PC-3 (cell line): ENCODE measurements at places on chromosomes 2 and 18. TPM values are rescaled to one million over a fixed set of nuclear protein-coding genes. Genes with fewer than 3 reads are reported as not detected.

DNA sequence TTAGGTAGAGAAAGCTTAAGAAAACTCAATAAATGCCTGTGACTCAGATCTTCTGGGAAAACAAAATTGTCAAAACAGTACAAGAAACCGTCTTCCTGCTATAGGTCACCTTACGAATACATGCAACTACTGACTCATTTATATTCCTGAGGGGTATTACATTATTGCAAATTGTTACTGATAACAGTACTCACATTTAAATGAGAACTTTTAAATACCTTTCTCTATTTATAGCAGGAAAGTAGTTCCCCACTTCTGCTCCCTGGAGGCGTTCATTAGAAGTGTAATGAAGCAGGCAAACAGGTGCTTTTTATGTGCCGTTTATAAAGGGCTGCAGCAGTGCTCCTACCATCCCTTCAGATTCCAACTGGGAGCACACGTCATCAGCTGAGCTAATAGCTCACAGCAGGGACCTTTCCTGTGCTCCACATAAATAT, 65.1 kb upstream of the RPRM start:
- DNase-seq, result peak; percentile 70

GRCh38 chr2:119480718-119481142, 43.6 kb downstream of the SCTR start:
- DNase-seq, result no peak

DNA sequence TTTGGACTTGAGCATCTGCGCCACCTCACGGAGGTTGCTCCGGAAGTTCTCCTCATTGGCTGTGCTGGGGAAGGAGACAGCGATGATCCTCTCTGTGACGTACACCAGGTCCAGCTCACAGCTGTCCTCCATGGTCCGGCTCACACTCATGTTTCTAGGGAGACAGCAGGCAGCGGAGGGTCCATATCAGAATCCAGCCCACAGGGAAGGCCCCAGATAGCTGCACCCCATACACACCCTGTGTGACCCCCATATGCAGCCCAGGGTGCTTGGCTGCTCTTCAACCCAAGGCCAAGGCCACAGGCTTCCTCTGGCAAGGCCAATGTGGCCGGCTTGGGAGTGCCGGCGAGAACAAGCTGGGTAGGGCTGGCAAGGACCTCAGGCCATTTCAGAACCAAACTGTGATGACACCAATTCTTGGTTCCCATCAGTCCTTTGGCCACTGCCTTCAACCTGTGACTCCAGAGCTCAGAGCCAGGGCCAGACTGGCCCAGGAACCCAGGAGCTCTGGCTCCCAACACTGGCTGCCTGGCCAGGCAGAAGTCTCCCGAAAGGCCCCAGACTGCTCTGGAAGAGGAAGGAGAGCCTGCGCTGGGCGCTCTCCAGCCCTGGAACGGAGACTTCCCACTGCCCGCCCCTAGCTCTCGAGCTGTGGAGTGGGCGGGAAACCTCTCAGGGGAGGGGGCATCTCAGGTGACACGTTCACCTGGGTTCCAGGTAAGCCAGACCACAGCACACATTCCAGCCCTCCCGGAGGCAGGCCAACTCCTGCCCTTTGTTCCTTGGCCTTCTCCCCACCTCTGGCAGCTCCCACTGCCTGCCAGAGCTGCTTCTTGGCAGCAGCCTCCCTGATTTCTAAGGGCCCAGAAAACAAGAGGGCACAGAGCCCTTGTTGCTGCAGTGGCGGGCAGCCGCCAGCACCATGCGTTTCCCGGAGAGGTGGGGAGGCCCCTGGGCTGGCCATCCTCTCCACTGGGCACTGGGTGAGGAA, 104.7 kb downstream of the TNS1 start:
- no peak for DNase-seq

The SLC35F6 gene
- 33.9 and 43.8 TPM in 2 replicates for total RNA-seq

The ZNF385B gene
- 0.81 and 2.4 TPM in 2 replicates for total RNA-seq

- DNase-seq, result peak; percentile 89
Observed at GRCh38 chr2:156908825-156909224, 348.7 kb upstream of the GALNT5 start.

The FEV gene
- total RNA-seq, result 0.07 TPM in 1 of 2 replicates, not detected in the other

DNA sequence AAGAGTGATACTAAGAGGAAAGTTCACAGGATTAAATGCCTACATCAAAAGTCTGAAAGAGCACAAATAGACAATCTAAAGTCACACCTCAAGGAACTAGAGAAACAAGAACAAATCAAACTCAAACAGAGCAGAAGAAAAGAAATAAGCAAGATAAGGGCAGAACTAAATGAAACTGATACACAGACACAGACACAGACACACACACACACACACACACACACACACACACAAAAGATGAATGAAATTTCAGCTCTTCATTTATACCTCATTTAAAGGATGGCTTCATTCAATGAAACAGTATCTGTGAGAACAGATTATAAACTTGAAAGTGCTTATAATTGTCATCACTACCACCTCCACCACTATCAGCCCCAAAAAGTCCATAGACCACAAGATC, 428.9 kb downstream of the MBD2 start:
- DNase-seq, result no peak

The IL18RAP gene
- not detected in 2 replicates for total RNA-seq

DNA sequence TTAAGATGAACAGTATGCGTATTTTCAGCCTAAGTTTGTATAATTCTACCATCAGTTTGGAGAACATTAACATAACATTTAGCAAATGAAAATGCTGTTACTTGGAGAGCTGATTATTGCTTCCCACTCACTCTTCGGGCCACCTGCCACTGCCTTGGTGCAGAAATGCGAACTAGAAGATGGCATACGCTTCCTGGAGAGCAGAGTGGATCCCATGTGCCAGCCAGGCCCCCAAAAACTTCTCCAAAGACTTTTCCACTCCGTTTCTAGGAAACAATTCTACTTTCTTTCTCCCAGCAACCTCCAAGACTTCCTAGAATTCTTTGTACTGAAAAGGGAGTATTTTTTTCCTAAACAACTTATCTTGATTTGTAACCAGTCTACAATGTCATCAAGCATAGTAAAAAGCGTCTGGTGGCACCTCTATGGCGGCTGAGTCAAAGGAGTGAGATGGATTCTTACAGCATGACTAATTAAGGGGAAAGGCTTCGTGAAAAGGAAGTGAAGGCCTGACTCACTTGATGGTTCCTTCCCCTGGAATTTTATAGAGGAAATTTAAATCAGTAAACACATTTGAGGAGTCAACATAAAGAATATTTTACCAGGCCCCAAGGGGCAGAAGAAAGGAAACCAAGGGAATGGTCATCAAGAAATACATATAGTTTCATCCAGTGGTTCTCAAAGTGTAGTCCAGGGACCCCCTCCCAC, 36.6 kb downstream of the FEZ2 start:
- peak; percentile 97 for DNase-seq

The ALPP gene
- total RNA-seq, result 8.6 and 14.4 TPM in 2 replicates

DNA sequence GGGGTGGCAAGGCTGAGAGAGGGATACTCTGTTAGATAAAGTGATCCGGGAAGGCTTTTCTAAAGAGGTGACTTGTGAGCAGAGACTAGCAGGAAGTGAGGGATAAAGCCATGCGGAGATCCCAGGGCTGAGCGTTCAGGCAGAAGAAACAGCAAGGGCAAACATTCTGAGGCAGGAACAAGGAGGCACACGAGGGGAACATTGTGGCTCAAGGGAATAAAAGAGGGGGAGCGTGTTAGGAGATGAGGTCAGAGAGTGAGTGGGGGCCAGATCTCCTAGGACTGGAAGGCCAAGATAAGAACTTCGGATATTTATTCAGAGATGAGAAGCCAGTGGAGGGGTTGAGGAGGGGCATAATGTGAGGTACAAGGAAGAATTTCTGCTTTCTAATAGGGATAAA, 67.1 kb downstream of the ACTR2 start:
- DNase-seq, result no peak

DNA sequence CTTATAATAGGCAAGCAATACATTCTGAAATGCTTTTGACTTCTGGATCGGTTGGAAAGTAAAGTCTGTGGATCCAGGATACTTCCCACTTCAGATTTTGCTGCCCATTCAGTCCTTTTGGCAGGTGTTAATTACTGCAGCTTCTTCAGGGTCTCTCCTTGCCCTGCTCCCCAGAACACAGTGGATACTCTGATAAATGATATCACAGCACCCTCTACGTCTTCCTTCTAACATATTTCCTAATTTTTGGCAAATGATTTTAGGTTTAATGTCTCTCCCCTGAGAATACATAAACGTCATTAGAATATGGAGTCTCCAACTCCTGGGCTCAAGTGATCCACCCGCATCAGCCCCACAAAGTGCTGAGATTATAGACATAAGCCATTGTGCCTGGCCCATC, 249.8 kb downstream of the NYAP2 start:
- DNase-seq, result no peak

- DNase-seq, result peak; percentile 55
Observed at GRCh38 chr2:181105562-181105961, 125.2 kb downstream of the UBE2E3 start.

The XDH gene
- total RNA-seq, result 0.06 and 0.91 TPM in 2 replicates

DNA sequence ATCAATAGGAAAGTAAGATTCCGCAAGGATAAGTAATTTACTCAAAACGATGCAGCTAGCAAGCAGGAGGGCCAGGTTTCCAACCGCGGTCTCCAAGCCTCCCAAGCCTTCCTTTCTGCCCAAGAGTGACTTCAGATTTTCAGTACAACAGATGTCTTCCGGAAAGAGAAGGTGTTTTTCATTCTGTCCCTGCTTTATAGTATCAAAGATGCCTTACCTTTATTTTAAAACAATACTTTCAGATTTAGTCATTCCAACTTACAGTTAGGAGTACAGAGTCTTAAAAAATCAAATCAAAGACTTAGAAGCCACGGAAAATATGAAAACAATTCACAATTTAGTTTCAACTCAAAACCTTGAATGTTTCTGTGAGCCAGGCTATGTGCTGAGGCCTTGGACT, 43.6 kb downstream of the CYB5A start:
- no peak for DNase-seq

DNA sequence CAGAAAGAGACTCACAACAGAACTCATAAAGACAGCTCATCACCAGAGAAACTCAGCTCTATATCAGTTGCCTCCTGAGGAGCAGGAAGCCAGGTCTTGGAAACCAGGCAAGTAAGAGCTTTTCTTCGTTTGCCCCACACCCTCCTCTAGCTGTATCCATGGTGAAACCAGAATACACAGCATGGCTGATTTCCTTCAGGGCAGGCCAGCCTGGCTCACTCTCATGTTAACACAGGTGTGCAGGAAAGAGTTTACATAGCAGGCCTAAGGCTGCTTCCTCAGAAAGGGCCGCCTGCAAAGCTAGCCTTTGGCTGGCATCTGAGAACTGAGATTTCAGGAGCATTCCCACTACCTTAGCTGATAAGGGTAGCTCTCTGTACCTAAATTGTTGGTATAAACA, 65.7 kb downstream of the KLHL14 start:
- no peak for DNase-seq

GRCh38 chr18:78732273-78733210, 247.1 kb upstream of the SALL3 start:
- DNase-seq, result no peak

The ABCB11 gene
- 0.11 and 0.29 TPM in 2 replicates for total RNA-seq

DNA sequence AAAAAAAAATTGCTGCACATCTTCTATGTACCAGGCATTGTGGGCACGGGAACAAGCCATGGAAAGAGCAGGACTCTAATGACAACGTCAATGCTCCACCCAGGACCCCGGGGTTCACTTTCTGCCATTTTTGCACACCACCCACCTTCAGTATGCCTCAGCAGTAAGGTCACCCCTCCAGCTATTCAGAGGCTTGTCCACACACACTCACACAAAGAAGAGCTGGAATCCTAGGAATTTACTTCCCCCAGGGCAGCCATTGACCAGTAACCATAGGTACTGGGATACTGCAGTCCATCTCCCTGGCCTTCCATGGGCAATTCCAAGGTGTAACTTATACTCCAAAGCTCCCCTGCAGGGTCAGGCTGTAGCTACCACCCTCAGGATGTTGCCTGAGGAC, 170.8 kb downstream of the SUCLG1 start:
- no peak for DNase-seq

DNA sequence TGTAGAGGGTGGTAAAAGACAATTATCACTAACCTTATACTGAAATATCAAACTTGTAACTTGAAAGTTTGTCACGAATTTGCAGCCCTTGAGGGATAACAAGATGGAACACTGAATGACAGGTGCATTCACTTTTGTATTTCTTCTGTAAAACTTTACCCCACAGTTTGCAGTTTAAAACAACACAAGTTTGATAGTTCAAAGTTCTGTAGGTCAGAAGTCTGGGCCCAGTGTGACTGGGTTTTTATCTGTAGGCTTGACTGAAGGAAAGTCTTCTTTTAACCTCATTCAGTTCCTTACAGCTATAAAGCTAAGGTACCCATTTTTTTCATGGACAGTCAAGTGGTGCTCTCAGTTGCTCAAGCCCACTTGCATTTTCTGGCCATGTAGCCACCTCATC, 257.1 kb upstream of the NRXN1 start:
- DNase-seq, result no peak

- DNase-seq, result no peak
Observed at GRCh38 chr2:17850151-17850550, 28.3 kb upstream of the KCNS3 start.

The KCNF1 gene
- 1.3 and 1.8 TPM in 2 replicates for total RNA-seq

- peak; percentile 67 for DNase-seq
Observed at GRCh38 chr2:107811411-107811810, 15.3 kb upstream of the RGPD4 start.

- DNase-seq, result no peak
Observed at GRCh38 chr2:3173031-3173430, 204.6 kb downstream of the EIPR1 start.

GRCh38 chr2:174546519-174547506, 50.8 kb downstream of the WIPF1 start:
- DNase-seq, result peak; percentile 45

The FSHR gene
- not detected in 2 replicates for total RNA-seq

- no peak for DNase-seq
Observed at GRCh38 chr2:26174691-26175465, 2.0 kb downstream of the GAREM2 start.

GRCh38 chr2:82528288-82528687, 1930.8 kb downstream of the SUCLG1 start:
- DNase-seq, result no peak

GRCh38 chr2:35932276-35932963, 423.2 kb upstream of the CRIM1 start:
- DNase-seq, result no peak

GRCh38 chr2:20618468-20618885, 32.4 kb downstream of the HS1BP3 start:
- DNase-seq, result no peak

GRCh38 chr2:25854613-25855012, 23.7 kb downstream of the ASXL2 start:
- no peak for DNase-seq
